ENCODE measurements at places on chromosomes 13 and 19. TPM values are rescaled to one million over a fixed set of nuclear protein-coding genes. Genes with fewer than 3 reads are reported as not detected.

The OR4F17 gene
- not detected for polyA plus RNA-seq

The LPAR2 gene
- 56.6 TPM for polyA plus RNA-seq

The RNF113B gene
- not detected for polyA plus RNA-seq

The INAFM1 gene
- 5.8 TPM for polyA plus RNA-seq

The ZNF880 gene
- 19.5 TPM for polyA plus RNA-seq

The ZBTB7A gene
- polyA plus RNA-seq, result 18.6 TPM

The CRB3 gene
- 1.1 TPM for polyA plus RNA-seq

The CYP4F3 gene
- not detected for polyA plus RNA-seq

The ZNF497 gene
- polyA plus RNA-seq, result 6.8 TPM

The PGLYRP2 gene
- polyA plus RNA-seq, result not detected

The ZSCAN1 gene
- 24.6 TPM for polyA plus RNA-seq

The ATXN8OS gene
- polyA plus RNA-seq, result not detected

The CALR3 gene
- polyA plus RNA-seq, result not detected

The LHB gene
- 2.7 TPM for polyA plus RNA-seq

The PTGER1 gene
- polyA plus RNA-seq, result 0.75 TPM

The FBXW9 gene
- polyA plus RNA-seq, result 29.6 TPM

The IFNL3 gene
- not detected for polyA plus RNA-seq

The SYCN gene
- polyA plus RNA-seq, result not detected

The B3GNT8 gene
- 4.8 TPM for polyA plus RNA-seq

The COX7A1 gene
- polyA plus RNA-seq, result 6.5 TPM

The ZNF841 gene
- 2.9 TPM for polyA plus RNA-seq

The TNFSF9 gene
- 3.0 TPM for polyA plus RNA-seq

The FFAR2 gene
- not detected for polyA plus RNA-seq

The CCDC8 gene
- 92.9 TPM for polyA plus RNA-seq

The LILRA1 gene
- polyA plus RNA-seq, result not detected

The GRIK5 gene
- 3.4 TPM for polyA plus RNA-seq
